Activated CD8-positive, alpha-beta memory T cell treated with anti-CD3 and anti-CD28 coated beads, Interleukin-2, amount 10 ng/mL, durations not matched to agents 7 days and 5 days (primary cell): ENCODE measurements at places on chromosomes 3 and 15.
A peak's percentile ranks its signal among the peaks of the same experiment; 100 is the strongest.

DNA sequence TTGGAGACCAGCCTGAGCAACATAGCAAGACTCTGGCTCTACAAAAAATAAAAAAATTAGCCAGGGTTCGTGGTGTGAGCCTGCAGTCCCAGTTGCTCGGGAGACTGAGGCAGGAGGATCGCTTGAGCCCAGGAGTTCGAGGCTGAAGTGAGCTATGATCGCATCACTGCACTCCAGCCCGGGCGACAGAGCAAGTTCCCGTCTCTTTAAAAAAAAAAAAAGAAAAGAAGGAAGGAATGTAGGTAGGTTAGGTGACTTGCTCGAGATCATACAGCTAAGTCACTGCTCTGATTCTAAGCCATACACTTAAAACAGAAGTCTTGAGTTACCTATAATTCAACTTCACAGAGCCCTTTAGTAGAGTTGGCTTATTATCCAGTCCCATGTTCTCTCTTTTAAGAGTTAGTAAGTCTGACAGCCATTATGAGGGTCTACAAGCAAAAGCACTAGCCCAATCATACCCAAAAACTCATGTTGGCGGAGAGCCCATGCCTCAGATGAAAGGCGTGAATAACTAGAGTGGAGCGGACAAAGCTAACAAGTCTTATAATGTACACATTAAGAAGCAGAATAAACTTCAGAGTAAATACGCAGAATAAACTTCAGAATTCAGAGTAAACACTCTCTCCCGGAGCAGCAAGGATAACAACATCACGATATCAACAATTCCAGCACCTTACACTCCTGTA, 768 bp downstream of the AAGAB start:
- no peak for DNase-seq

- no peak for DNase-seq
Measured at GRCh38 chr3:137295336-137295735, 337.6 kb downstream of the IL20RB start.

DNA sequence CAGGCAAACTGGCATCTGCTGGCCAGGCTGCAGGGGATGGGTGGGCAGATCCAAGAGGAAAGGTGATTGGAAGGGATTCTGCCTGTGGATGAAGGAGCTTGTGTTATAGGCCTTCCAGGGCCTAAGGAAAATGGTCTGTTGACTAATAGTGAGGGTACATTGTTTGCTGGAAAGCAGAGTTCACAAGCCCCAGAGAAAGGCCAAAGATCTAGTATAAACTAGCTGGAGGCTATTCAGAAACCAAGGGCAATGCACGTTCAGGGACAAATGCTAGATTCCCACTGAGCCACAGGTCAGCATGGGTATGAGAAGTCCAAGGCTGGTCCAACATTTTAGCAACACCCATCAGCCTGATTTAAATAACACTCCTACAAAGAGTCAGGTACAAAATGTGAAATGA, 74.7 kb downstream of the FBN1 start:
- no peak for DNase-seq

DNA sequence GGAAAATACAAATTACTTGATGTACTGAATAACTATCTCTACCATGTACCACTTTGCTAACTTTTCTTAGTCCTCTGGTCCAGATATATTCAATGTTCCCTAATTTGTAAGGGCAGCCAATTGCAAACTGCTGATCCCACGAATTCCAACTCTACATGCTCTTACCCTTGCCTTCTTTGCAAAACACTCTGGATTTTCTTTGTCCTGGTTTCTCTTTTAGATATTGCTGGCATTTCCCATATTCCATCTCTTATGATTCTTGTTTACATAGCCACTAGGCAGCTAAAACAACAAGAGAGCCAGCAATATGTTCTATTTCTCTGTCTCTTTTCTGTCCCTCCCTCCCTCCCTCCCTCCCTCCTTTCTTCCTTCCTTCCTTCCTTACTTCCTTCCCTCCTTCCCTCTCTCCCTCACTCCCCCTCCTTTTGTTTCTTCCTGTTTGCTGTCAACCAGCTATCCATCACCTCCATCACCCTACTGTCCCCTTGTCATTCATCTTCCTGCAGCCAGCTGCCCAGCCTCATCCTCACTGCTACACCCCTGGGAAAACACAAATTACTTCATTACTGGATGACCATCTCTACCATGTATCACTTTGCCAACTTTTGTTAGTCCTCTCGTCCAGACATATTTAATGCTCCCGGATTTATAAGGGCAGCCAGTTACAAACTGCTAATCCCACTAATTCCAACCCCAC, 33.8 kb downstream of the SETMAR start:
- DNase-seq, result no peak

DNA sequence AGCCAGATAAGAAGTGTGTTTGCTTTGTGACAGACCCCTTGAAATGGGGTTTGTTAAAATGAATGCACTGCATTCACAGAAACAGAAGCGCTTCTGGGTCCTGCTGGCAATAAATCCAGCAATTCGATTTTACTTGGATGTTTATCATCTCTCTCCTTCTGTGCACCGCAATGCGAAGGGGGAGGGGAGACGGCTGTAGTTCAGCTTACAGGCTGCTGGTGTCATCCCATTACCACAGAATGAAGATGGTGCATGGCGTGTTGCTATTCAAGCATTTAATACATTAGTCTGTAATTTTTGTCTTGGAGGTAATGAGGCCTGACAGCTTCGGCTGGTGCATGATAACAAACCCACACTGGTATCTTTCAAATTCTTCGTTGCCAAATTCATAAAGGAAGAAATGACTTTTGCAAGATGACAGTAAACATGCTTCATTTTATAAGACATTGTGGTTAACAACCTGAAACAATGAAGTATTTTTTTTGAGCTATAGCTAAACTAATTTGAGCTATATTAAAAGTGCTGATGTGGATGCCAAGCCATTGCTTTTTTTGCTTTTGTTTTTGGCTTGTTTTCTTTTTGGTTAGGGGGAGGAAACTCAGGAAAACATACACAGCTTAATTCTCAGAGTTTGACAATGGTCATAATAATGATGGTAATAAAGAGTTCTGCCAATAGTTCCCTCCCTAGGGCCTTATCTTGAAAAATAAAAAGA, 418.3 kb downstream of the OTOL1 start:
- no peak for DNase-seq

DNA sequence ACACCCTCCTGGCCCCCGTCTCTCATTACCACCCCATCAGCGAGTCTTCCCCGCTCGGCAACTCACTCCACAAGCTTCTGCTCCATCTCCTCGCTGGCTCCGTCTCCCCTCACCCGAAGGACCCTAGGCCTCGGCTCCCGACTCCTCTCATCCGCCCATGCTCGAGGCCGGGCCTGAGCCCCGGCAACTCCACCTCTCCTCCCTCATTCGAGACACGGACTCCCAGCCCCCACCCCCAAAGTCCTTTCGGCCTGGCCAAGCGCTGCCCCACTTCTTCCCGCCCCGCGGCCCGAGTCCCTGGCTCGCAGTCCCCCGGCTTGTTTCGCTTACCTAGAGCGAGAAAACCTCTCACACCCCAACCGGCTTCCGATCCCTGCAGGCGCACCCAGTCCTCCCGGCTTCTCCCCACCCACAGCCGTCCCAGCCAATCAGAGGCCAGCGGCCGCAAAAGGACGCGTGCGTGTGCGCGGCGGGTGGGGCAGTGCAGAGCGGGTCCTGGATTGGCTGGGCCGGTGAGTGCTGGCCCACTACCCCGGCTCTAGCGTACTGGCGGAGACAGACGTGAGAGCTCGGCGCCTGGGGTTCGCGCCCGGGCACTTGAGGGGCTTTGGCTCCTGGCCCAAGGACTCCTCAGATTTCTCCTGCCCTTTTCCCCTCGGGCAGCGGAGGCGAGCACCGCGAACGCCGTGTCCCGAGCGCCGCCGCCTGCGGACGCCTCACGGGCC, at the start of gene HIGD1A:
Gene HIGD1A (minus strand): TSS at position 385 of the 725 bp plus-strand sequence. CDS start 10,237 bp downstream, outside the sequence.
- peak; percentile 96 for DNase-seq
